ENCODE measurements at places on chromosomes 6 and 20.

- no peak for DNase-seq
These were observed 31.2 kb downstream of the CHMP4B start for GRCh38 chr20:33842346-33842745.

GRCh38 chr6:65075705-65076230 lies 631.3 kb downstream of the EYS start:
- no peak for DNase-seq

DNA sequence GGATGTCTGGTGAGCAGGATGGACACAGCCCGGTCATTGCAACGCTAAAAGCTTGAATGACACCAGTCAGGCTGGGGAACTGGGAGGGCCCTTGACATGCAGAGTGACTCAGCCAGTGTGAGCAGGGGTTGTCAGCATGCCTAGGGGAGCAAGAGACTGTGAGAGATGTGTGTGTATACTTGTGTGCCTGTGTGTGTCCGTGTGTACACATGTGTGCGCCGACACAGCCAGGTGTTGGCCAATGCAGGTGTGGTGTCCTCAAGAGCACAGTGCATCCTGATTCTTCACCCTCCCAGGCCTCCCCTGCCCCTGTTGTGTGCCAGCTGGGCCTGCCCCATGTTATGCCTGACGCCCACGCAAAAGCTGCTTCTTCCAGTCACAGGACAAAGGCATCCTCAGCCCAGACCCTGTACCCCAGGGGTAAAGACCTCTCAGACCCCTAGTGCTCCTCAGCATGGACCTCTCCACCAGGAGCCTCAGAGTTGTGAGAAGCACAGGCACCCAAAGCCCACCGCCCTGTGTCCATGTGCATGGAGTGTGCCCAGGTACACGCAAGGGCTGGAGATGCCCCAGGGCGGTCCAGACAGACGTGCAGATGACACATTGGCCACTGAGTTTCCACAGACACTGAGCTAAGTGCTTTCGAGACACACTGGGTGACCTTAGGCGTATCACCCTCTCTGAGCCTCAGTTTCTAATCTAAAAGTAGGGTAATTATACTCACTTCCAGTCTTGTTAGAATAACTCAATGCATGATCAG lies 16.6 kb downstream of the NRSN2 start:
- no peak for DNase-seq

DNA sequence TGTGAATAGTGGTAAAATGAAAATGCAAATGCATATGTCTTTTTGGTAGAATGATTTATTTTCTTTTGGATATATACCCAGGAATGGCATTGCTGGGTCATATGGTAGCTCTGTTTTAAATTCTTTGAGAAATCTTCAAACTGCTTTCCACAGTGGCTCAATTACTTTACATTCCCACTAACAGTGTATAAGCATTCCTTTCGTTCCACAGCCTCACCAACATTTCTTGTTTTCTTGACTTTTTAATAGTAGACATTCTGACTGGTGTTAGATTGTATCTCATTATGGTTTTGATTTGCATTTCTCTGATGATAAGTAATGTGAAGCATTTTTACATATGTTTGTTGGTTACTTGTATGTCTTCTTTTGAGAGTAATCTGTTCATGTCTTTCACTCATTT lies 144.0 kb downstream of the SIM1 start:
- DNase-seq: no peak

GRCh38 chr6:10824297-10824696 lies 14.0 kb downstream of the MAK start:
- DNase-seq: no peak

- DNase-seq: no peak
These were observed 65.5 kb upstream of the CLVS2 start for GRCh38 chr6:122930252-122931180.

DNA sequence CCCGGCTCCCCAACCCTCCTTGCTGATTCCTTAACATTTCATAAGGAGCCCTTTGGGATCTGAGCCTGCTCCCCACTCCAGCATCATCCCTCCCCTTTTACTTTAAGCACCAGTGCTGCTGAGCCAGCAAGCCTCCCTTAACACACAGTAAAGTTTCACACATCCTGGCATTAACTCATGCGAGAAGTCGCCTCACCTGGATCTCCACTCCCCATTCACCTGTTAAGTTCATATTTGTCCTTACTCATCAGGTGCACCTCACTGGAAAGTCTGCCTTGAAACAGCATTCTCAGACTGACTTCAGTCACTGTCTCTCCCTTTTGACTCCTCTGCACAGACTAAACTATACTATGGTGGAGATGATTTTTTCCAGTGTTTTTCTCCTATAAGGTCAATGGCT lies 47.8 kb upstream of the MAP7 start:
- DNase-seq: no peak

DNA sequence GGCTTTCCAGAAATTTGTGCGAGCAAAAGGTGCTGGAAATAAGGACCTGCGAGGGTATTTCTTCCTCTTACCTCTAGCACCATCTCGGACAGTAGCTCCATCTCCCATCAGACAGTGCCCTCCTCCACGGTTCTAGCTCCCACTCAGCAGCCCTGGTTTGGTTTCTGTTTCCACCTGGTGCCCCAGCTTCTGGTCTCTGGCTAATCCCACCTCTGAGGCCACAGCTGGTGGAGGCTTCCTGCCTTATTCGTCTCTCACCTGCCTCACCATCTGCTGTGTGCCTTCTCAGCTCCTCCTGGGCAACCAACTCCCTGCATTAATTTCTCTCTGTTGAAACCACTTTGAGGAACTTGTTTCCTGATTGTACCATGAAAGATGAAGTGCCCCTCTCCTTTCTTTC lies 162.4 kb upstream of the CDYL start:
- no peak for DNase-seq

GRCh38 chr20:51554538-51555165 lies 12.1 kb upstream of the NFATC2 start:
- DNase-seq: no peak

DNA sequence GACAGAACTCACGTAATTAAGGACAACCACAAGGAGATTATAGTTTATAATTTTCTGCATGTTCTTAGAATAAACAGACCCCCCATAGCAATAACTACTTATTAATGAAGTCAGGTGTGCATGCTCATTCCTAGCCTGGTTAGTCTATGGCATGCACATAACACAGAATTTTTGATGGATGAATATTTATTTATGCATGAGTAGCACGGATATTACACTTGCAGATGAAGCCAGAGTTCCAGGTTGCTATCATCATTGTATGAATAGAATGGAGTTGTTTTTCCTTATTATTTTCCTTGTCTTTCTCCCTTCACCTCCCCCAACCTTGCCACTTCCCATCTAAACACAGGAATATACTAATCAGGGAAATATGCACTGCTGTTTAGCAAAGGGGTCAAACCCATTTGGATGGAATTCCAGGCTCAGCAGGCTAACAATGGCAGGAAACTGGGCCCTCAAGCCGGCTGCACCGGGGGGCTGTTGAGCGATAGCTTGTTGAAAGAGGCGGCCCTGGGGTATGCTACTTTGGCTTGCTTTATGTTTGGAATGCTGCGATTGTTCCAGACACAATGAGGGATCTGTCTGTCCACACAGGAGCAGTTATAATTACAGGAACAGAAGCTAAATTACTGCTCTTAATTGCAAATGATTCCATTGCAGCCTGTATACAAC lies 112.6 kb downstream of the TMEM170B start:
- DNase-seq: no peak

GRCh38 chr6:111692327-111693164 lies 86.9 kb upstream of the TRAF3IP2 start:
- no peak for DNase-seq

- DNase-seq: no peak
These were observed 4.7 kb upstream of the SERPINB6 start for GRCh38 chr6:2976060-2976459.

GRCh38 chr6:158784505-158784904 lies 34.7 kb downstream of the EZR start:
- peak; percentile 22 for DNase-seq

- DNase-seq: no peak
These were observed 151.1 kb downstream of the TRIM27 start for GRCh38 chr6:28772480-28773381.

GRCh38 chr20:19688031-19688806 lies 69.8 kb upstream of the RIN2 start:
- peak; percentile 68 for DNase-seq

All from putamen (tissue), 1 donor.